ENCODE measurements at places on chromosomes 5 and 9.

DNA sequence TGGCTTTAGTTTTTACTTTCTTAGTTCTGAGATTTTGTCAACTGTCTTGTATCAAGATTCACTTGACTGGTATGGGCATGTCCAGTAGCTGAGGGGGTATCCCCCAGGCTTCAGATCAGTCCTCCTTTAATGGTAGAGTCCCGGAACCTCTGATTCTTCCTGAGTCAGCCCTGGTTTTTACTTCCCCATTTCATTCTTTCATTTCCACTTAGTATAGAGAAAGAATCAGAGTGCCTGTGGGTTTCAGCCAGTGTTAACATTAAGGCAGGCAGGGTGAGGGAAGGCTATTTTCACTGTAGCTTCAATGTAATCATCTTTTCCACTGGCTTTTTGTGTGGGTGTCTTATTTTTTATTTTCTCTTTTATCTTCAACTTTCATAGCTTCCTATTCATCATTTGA lies 8.3 kb upstream of the COMMD10 start:
- DNase-seq, result no peak

- DNase-seq, result no peak
Observed at GRCh38 chr9:115353681-115354080, 235.7 kb upstream of the TNC start.

GRCh38 chr5:13591621-13592020 lies 352.9 kb downstream of the DNAH5 start:
- DNase-seq, result no peak

GRCh38 chr9:108119530-108120113 lies 630.1 kb upstream of the KLF4 start:
- DNase-seq, result no peak

- DNase-seq, result no peak
Observed at GRCh38 chr5:137022043-137022442, 477.1 kb downstream of the SPOCK1 start.

DNA sequence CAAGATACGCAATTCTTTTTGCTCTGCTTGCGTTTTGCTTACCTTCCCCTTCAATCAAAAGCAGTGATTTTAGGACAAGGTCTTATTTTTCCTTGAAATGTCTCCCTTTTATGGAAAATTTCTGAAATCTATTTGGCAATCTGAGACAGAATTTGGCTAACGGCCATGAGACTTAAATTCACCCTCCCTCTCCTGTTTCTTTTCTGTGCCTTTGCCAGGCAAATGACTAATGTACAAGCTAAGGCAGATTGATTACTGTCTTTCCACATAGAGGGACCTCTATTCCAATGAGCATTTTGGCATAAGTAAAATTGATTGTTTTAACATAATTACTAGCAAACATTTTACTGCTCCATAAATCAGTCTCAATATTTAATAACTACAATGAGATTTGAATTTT lies 31.7 kb downstream of the FAM81B start:
- no peak for DNase-seq

DNA sequence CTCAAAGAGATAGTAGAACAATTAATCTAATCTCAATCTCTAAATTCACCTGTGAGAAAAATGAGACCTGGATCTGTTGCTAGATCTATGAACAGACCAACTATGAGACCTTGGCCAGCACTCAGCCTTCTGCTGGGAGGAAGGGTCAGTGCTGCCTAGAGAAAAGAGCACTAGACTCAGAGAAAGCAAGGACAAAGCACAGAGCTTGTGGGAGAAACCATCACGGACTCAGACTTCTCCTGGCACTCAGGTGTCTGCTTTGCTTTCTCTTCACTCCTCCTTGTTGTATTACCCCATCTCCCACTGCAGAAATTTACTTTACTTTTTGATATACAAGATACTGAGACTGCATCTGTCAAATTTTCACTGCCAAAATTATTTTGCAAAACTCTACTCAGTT lies 890.0 kb upstream of the NUDT12 start:
- no peak for DNase-seq

GRCh38 chr9:137243626-137244485 lies 2.8 kb downstream of the TUBB4B start:
- DNase-seq, result no peak

DNA sequence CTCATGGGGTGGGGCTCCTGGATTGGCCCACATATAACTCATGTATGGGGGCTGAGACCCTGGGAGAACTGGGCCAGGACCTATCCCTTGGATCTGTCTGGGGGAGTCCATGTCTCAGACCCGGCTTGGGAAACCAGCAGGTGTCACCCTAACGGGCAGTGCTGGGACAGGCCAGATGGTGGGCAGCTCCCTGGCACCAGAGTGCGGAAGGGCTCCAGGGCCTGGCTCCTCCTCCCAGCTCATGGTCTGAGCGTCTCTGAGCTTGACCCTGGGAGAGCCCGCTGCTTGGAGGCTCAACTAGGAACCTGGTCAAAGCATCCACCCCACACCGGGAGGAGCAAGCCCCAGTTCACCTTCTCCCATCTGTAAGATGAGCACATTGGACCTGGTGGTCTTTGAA lies 15.5 kb upstream of the NCS1 start:
- DNase-seq, result no peak

DNA sequence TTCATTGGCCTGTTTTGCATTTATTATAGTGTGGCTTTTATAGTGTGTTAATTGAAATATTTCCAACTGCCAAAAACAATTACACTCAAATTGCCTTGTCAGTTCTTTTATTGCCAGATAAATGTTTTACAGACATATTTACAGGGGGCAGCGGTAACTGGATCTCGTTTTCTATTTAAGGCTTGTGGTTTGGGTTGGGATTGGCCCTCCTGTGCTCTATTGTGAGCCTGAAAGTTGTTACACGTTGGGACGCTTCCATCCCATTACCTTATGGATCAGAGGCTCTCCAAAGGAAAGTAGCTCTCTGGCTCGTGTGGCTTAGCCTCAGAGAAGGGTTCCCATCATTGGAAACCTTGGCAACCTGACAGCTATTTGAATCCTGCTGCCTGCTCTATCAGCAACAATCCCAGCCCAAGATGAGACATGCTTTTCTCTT lies 20.8 kb downstream of the DNAI1 start:
- no peak for DNase-seq

DNA sequence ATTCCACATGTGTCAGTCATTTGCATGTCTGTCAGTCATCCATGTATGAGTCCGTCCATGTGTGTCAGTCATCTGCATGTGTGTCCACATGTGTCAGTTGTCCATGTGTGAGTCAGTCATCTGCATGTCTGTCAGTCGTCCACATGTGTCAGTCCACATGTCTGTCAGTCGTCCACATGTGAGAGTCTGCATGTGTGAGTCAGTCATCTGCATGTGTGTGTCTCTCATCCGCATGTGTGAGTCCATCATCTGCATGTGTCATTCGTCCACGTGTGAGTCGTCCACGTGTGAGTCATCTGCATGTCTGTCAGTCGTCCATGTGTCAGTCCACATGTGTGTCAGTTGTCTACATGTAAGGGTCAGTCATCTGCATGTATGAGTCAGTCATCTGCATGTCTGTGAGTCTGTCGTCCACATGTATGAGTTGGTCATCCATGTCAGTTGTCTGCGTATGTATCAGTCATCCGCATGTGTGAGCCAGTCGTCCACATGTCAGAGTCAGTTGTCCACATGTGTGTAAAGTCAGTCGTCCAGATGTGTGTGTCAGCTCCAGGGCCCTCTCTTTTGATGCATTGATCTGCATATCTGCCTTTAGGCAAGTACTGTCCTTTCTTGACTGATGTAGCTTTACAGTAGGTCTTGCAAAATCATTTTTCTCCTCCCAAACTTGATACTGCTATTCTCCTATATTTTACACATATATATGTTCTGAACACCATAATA lies 72.5 kb upstream of the CACNA1B start:
- no peak for DNase-seq

DNA sequence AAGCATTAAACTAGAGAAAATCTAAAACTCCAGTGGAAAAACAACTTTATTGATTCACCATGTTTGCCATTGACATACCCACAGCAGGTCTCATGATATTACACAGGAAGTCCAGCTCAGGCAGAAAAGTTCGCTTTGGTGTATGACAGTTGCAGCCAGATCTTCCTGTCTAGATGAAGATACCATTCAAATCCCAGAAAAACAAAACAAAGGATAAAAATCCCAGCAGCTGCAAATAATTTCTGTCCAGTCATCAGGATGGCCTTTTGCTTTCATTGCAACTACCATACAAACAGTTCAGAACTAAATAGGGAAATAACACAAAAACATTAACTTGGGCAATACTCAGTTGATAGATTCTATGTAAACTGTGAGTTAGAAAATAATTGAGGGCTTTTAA lies 136.0 kb upstream of the NREP start:
- no peak for DNase-seq

GRCh38 chr5:82151662-82152061 lies 126.5 kb downstream of the RPS23 start:
- DNase-seq, result no peak

DNA sequence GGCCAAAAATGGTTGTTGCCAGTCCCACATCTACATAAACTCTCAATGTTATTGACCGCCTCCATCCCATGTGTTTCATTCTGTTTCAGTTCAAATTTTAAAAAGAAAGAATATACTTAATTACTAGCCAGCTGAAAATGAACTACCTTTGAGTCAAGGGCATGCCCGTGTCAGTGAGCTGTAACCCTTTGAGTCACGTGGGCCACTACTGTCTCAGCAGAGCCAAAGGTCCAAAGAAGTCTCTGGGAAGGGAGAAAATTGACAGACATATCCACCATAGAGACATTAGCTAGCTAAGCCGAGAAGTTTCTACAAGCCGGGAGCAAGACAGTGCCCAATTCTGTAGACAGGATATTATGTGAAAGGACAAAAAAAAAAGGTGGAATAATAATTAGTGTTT lies 59.7 kb downstream of the NIM1K start:
- no peak for DNase-seq

DNA sequence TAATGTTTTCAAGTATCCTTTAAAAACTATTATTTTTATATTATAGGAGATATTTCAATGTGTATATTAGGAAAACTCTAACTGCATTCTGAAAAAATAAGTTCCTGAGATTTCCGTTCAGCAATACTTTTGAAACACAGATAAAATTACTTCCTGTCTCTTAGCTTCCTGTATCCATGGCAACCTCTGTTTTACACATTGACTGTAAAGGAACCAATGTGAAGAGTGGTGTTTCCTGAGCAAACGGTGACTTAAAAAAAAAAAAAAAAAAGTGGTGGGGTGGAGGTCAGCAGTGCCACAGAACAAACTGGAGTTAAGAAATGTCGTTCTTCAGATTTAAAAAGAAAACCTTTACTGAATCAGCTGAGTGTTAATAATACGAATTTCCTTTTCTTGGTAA lies at the start of gene LRRC70:
LRRC70 (plus strand) TSS at position 280 of the 400 bp plus-strand sequence. CDS start 620 bp downstream, outside the sequence.
- DNase-seq, result no peak

DNA sequence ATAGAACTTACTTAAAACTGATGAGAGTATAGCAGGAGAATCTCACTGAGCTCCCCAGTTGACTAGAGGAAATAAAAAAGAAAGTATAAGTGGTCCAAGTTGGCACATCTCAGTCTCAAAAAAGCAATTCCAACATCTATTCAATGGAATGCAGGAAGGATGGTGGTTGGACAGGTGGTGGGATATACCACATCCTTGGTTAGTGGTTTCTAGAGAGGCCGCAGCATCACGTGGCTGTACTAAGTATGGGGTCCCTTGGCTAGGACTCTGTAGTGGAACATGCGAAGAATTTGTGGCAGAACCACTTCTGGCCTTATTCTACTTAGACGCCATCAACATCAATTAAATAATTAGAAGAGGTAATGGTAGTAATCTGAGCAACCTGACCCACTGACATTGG lies 232.4 kb downstream of the SAXO1 start:
- DNase-seq, result no peak

GRCh38 chr9:131732636-131733289 lies 7.1 kb downstream of the RAPGEF1 start:
- DNase-seq, result no peak

DNA sequence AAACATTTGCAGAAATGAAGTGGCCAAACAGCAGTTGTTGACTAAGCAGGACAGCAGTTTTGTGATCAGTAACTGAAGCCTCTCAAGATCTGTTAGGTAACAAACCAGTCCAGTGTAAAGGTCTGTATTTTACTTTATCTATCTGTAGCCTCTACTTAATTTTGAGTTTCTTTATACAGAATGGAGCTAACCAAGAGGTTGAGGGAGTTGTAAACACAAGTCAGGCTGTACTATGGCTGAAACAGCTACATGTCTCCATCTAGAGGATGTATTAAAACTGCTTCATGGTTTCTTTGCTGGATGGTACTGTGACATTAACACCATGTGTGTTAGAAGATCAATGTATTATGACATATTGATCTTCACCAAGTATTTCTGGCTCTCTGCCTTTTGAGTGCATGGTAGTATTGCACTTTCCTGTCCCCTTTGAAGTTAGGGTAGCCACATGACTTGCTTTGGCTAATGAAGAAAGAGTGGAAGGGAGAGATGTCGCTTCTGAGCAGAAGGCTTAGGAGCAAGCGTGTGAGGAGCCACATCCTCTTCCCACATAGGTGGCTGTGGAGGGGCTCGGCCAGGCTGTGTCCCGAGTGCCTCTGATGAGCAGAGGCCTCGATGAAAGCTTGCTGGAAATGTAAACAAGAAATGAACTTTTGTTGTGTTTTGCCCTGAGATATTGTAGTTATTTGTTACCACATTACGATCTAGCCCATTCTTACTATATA lies 105.6 kb upstream of the PCA3 start:
- no peak for DNase-seq

GRCh38 chr9:81898851-81899250 lies 29.4 kb upstream of the SPATA31D4 start:
- DNase-seq, result no peak

DNA sequence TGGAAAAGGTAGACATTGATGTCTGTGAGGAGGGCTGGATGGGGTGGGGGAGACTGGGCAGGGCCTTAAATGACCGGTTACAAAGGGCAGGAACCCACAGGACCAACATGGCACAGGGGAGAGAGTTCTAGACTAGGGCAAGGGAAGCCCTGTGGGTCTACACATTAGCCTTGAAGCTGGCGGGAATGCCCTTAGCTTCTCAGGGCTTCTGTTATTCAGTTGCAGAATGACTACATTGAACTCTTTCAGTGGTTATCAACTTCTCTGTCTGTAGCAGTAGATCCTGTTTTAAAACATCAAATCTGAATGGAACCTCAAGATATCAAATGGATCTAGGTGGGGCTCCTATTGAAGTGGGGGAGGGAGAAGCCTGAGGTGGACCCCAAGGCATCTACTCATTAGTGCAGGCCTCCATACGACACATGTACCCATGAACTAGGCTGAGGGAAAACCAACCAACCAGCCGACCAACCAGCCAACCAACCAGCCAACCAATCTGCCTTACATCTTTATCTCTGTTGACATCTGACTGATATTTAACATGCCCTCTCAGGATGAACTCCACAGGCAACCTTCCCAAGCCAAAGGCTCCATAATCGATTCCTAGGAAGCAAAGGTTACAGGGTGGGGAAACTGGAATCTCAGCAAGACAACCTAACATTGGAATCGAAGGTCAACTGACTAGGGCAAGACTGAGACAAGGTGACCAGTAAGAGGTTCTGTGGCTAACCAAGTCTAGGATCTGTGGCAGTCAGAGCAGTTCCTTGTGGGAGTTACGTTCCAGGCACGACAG lies 48.3 kb downstream of the DAP start:
- DNase-seq, result no peak

DNA sequence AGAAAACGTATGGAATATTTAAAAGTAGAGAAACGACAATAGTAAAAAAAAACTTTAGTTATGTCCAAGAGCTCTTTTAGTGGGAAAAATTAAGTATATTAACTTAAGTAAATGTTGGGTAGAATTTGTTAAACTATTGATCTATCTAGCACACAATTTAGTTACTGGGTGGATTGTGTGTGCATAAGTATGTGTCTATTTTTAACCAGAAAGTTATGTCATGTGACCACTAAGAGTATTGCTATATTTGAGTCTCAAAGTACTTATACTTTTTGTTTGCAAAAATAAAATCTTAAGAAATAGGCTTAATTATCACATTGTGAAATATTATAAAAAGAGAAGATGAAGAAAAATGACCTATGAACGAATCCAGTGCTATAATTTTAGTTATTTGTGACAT lies 56.8 kb downstream of the ADGRV1 start:
- DNase-seq, result no peak

Measured in liver (tissue), 10 donors.